ENCODE measurements at places on chromosomes 7 and 10.
A peak's percentile ranks its signal among the peaks of the same experiment; 100 is the strongest.

DNA sequence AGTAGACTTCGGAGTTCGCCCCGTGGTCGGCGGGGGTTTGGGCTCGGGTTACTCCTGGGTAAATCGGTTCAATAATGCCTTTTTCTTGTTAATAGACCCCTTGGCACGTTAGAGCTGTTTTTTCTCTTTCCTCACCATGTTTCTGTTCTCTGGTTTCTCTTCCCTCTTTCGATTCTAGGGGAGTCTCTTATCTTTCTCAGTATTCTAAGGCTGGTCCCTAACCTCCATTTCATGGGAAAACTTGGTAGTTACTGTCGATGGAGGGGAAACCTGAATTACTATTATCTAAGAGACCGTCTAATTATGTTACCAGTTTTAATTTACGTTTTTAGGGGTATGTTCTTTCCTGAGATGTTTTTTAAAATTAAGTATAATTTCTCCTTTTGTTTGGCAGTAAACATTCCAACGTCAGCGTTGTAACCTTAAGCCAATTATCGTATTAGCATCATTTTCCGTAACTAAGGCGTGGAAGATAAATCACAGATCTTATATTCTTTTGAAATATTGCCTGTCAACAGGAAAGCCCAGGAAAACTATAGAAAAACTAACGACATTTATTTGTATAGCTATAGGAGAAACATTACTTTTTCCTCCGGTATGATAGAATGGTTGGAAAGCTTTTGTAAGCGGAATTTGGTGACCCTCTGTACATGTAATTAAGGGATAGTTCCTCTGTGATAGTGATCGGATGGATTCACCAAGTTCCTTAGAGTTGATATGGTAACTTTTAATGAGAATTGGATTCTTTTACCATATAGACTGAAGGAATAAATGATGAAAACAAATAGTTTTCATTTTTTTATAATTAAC is 847 bp downstream of the BTAF1 start:
- no peak for DNase-seq
- H3K27me3 ChIP-seq: no peaks in the 10 kb centered on the region
- H3K4me1 ChIP-seq: peaks cover 25% of the 10 kb centered on the region
- peak overlapping the region; percentile 69 for H3K4me3 ChIP-seq
- no peaks in the 10 kb centered on the region for H3K36me3 ChIP-seq

- DNase-seq: peak; percentile 32
- no peak overlapping the region for H3K4me3 ChIP-seq
- peaks cover 15% of the 10 kb centered on the region for H3K4me1 ChIP-seq
- H3K27ac ChIP-seq: peak overlapping the region; percentile 66
These were observed 24.1 kb downstream of the FZD1 start for GRCh38 chr7:91288208-91288824.

GRCh38 chr10:52383088-52383487 is 69.0 kb downstream of the DKK1 start:
- no peak overlapping the region for H3K4me3 ChIP-seq
- DNase-seq: no peak
- H3K27me3 ChIP-seq: no peaks in the 10 kb centered on the region
- H3K27ac ChIP-seq: no peak overlapping the region

DNA sequence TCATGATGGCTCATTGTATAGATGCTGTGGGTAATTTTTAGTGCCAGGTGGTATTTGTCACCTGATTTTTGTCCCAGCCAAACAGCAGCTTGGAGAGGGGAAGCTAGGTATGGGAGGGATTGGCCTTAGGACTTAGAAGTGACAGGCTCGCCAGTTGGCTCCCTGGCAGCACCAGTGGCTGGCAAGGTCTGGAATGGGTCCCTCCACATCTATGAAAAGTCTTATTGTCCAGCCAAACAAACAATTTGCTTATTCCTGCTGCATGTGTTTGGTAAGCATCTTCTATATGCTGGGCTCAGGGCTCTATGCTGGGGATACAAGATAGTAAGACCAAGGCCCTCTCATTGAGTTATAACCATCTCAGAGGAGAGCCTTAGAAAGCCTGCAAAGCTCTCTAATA is 42.5 kb downstream of the SORCS3 start:
- H3K36me3 ChIP-seq: no peaks in the 10 kb centered on the region
- no peaks in the 10 kb centered on the region for H3K4me1 ChIP-seq
- H3K27me3 ChIP-seq: no peaks in the 10 kb centered on the region
- DNase-seq: no peak

GRCh38 chr10:36202881-36203280 is 560.8 kb upstream of the FZD8 start:
- no peak for DNase-seq
- no peak overlapping the region for H3K4me3 ChIP-seq
- H3K27ac ChIP-seq: no peak overlapping the region
- no peaks in the 10 kb centered on the region for H3K27me3 ChIP-seq
- H3K36me3 ChIP-seq: no peaks in the 10 kb centered on the region

DNA sequence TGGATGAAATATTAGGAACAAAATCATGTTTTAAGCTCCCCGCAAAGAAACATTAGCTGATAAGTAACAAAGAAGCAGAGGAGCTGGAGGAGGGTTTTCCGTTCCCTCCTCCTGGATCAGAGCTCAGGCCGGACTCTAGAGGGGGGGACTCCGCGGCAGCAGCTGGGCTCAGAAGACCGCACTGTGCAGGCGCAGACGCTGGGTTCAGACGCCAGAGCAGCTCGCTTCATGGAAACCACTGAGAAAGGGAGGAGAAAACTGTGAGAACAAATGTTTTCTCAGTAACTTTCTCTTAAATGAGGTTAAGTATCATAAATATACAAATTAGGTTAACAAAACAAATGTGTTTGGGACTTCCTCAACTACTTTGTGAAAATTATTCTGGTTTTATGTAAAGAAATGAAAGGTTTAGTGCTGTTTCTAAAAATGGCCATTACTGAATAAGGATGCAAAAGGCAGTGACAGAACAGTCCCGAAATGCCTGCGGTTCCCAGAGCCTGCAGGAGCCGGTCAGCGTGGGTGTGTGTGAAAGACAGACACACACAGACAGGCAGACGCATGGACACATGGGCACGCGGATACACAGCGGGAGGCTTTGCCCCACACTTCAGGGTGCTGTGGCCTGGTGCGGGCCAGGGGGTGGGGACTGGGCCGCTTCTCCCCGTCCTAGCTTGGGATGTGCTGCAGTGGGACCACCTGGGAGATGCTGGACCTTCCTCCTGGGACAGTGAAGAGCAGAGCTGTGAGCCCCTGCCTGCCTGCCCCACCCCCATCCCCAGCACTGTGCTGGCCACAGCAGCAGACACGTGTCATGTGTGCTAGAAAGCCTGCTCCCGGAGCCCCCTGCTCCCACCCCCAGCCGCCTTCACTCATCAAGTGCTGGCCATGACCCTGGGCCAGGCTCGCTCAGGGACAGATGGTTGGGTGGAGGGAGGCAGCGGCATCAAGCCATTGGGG is 20.3 kb upstream of the ADGRA1 start:
- no peak overlapping the region for H3K27ac ChIP-seq
- H3K4me3 ChIP-seq: no peak overlapping the region
- no peak for DNase-seq
- peaks cover 23% of the 10 kb centered on the region for H3K27me3 ChIP-seq

DNA sequence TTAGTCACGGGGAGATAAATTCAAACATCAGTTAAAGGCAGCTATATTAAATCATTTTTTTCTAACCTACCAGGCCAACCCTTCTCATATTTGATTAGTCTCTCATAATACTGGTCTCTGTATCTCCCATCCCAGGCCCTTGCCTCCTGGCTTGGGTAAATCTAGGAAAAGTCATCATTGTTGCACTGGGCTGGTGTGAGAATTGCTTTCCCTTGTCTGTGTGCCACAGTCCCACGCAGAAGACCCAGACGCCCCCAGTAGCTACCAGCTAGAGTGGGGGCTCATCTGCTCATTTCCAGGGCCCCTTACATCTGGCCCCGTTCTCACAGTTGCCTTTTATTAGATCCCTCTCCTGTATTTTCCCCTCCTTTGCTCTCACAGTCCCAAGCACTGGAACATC is 67.6 kb upstream of the VIPR2 start:
- no peaks in the 10 kb centered on the region for H3K36me3 ChIP-seq
- H3K4me1 ChIP-seq: peaks cover 22% of the 10 kb centered on the region
- H3K27ac ChIP-seq: peak overlapping the region; percentile 63
- H3K27me3 ChIP-seq: no peaks in the 10 kb centered on the region
- no peak overlapping the region for H3K4me3 ChIP-seq
- DNase-seq: no peak

DNA sequence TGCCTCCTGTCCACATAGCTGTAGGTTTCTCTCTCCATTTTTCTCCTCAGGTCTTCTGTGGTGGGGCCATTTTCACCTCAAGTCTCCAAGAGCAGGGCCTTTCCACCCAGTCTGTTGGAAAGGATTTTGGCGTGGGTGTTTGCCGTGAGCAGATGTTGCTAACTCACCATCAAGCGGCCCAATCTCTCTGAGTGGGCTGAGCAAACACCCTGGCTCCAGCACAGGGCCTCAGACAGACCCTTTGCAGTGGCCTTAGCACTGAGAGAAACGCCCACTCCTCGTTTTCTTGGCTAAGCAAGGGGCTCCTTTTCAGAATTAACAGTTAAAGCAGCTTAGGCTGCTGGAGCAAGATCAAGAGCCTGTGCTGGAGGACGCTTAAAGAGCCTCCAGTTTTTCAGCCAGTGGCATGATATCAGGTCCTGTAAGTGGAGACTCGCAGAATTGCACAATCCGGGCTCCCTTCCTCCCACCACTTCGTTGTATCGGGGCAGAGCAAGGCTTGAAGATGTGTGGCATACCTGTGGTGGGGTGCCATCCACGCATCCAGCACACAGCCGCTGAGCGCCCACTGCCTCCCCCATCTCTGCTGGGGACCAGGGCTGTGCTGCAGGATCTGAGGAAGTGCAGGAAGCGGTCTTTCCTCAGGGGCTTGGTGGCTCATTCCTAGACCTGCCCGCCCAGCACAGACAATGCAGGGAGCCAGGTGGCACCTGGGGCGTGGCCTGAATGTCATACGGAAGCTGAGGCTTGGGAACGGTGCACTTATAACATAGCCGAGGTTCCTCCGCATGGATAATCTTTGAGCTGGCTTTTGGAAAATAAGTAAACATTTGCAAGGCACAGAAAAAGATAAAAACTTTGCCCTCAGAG is 142.7 kb downstream of the ADARB2 start:
- DNase-seq: no peak
- H3K36me3 ChIP-seq: no peaks in the 10 kb centered on the region
- no peaks in the 10 kb centered on the region for H3K27me3 ChIP-seq
- H3K4me1 ChIP-seq: no peaks in the 10 kb centered on the region
- no peak overlapping the region for H3K27ac ChIP-seq
- H3K4me3 ChIP-seq: no peak overlapping the region

DNA sequence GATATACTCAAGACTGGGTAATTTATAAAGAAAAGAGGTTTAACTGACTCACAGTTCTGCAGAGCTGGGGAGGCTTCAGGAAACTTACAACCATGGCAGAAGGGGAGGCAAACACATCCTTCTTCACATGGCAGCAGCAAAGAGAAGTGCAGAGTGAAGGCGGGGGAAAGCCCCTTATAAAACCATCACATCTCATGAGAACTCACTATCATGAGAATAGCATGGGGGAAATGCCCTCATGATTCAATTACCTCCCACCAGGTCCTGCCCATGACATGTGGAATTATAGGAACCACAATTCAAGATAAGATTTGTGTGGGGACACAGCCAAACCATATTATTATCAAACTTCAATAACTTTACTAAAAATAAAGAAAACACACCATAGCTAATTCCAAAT is 30.4 kb upstream of the JAZF1 start:
- H3K36me3 ChIP-seq: no peaks in the 10 kb centered on the region
- DNase-seq: no peak
- no peak overlapping the region for H3K27ac ChIP-seq
- H3K4me3 ChIP-seq: no peak overlapping the region
- H3K27me3 ChIP-seq: no peaks in the 10 kb centered on the region

GRCh38 chr7:149872419-149873073 is 1.2 kb upstream of the ATP6V0E2 start:
- H3K4me3 ChIP-seq: peak overlapping the region; percentile 82
- peak; percentile 87 for DNase-seq
- H3K36me3 ChIP-seq: no peaks in the 10 kb centered on the region
- peaks cover 11% of the 10 kb centered on the region for H3K4me1 ChIP-seq

- no peaks in the 10 kb centered on the region for H3K27me3 ChIP-seq
- no peak for DNase-seq
- peaks cover 18% of the 10 kb centered on the region for H3K4me1 ChIP-seq
- H3K4me3 ChIP-seq: no peak overlapping the region
These were observed 115.4 kb downstream of the NT5C2 start for GRCh38 chr10:103077491-103078308.

GRCh38 chr10:73871295-73872189 is 2.8 kb downstream of the CAMK2G start:
- H3K4me3 ChIP-seq: peak overlapping the region; percentile 81
- H3K4me1 ChIP-seq: no peaks in the 10 kb centered on the region
- no peak for DNase-seq
- no peaks in the 10 kb centered on the region for H3K27me3 ChIP-seq
- H3K36me3 ChIP-seq: peaks cover 15% of the 10 kb centered on the region
- H3K27ac ChIP-seq: peak overlapping the region; percentile 88

DNA sequence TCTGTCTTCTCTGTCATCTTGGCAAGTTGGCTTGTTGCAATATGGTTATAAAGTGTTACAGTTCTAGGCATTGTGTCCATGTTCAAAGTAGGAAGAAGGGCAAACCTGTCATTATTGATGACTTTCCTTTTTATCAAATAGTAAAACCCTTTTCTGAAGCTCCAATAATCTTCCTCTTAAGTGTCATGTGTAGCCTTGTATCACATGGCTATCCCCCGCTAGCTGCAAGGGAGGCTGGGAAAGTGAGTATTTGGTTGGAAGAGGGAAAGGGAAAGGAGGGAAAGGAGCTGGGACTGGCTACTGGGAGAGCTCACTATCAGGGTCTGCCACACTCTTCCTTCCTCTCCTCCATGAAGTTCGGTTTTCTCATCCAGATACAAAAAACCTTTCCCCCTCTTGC is 45.2 kb upstream of the FAM180A start:
- no peaks in the 10 kb centered on the region for H3K27me3 ChIP-seq
- DNase-seq: no peak
- H3K4me3 ChIP-seq: no peak overlapping the region
- no peak overlapping the region for H3K27ac ChIP-seq
- peaks cover 13% of the 10 kb centered on the region for H3K4me1 ChIP-seq
- H3K36me3 ChIP-seq: no peaks in the 10 kb centered on the region

DNA sequence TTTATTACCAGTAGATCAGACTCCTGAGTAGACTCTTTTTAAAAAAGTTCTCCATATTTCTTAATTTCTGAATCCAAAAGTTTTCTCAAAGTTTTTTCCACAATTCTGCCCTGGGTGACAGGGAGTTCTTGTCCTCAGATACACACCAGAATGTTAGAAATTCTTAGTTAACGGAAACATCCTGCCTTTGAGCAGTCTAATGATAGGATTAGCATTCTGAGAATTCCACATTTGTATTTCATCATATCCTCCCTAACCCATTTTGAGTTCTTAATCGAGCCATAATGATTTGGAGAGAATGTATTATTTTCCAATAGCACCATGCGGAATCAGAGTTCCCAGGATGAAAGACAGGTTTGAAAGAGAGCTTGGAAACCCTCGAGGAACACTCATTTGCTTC is 28.9 kb upstream of the MRPS33 start:
- no peak for DNase-seq
- H3K36me3 ChIP-seq: no peaks in the 10 kb centered on the region
- no peak overlapping the region for H3K27ac ChIP-seq

GRCh38 chr10:86653379-86653778 is 968 bp upstream of the OPN4 start:
- H3K27me3 ChIP-seq: no peaks in the 10 kb centered on the region
- DNase-seq: no peak
- H3K4me1 ChIP-seq: peaks cover 33% of the 10 kb centered on the region
- H3K27ac ChIP-seq: no peak overlapping the region
- H3K36me3 ChIP-seq: no peaks in the 10 kb centered on the region

- H3K27me3 ChIP-seq: no peaks in the 10 kb centered on the region
- H3K27ac ChIP-seq: no peak overlapping the region
- no peaks in the 10 kb centered on the region for H3K4me1 ChIP-seq
- DNase-seq: no peak
These were observed 139.2 kb upstream of the NRP1 start for GRCh38 chr10:33473688-33474087.

Data from tibial artery (tissue), 4 donors.